ENCODE measurements at places on chromosomes 4 and X. TPM values are rescaled to one million over a fixed set of nuclear protein-coding genes. Genes with fewer than 3 reads are reported as not detected.

The FATE1 gene
- polyA plus RNA-seq, result 0.27 TPM

The SAT1 gene
- polyA plus RNA-seq, result 23.4 TPM

The MAGEB17 gene
- polyA plus RNA-seq, result 0.53 TPM

The SNX25 gene
- 4.6 TPM for polyA plus RNA-seq

GRCh38 chr4:24164054-24164693 is 274.3 kb upstream of the PPARGC1A start:
- no peak for DNase-seq

GRCh38 chr4:186297013-186297645 is 31.1 kb downstream of the F11 start:
- no peak for DNase-seq

DNA sequence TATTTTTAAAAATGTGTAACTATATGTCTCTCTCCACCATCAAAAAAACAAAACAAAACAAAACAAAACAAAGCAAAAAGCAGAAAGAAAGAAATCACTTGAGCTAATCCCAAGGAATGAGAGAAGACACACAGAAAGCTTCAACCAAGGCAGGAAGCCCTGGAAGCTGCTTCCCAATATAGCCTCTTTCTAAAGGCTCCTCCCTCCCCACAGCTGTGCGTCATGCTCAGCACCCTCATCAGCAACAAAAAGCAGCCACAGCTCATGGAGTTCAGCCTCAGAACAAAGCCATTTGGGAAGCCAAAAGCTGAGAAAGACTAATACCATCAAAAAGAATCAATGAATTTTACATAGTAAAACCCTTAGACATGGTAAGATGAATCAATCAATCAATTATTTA is 501.6 kb upstream of the SMIM31 start:
- peak; percentile 36 for DNase-seq

DNA sequence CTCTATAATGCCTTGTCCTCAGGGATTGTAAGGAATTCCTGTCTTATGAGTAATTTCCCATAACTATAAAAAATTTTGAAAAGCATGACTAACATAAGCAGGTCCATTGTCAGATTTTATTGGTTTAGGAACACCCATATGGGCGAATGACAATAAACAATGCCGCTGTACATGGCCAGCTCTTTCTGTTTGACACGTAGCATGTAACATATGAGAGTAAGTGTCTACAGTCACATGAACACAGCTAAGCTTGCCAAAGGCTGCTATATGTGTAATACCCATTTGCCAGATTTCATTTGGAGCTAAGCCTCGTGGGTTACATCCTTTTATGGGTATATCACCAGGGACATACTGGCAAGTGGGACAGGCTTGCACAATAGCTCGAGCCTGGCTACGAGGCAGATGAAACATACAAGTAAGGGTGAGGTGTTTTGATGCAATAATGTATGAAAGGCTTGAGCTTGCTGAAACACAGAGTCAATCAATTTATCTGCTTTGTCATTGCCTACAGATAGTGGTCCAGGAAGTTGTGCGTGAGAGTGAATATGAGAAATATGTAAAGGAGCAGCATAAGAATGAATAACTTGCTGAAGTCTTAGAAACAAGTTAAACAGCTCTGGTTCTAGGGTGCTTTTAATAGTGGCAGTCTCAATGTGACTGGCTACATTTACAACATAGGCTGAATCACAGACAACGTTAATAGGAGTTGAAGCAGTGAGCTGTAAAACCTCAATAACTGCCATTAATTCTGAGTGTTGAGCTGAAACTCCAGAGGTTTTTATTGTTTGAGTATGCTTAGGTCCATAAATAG is 67.4 kb upstream of the UGT2B10 start:
- no peak for DNase-seq

GRCh38 chr4:174358829-174359228 is 75.1 kb downstream of the CEP44 start:
- DNase-seq, result no peak

DNA sequence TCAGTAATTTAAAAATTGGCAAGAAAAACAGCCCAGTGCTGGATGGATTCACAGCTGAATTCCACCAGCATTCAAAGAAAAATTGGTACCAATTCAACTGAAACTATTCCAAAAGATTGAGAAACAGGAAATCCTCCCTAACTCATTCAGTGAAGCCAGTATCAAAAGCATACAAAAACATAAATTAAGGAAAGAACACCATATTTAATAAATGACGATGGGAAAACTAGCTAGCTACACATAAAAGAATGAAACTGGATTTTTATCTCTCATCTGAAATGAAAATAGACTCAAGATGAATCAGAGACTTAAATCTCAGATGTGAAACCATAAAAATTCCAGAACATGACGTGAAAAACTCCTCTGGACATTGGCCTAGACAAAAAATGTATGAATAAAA is 516.8 kb upstream of the SPANXN1 start:
- no peak for DNase-seq

DNA sequence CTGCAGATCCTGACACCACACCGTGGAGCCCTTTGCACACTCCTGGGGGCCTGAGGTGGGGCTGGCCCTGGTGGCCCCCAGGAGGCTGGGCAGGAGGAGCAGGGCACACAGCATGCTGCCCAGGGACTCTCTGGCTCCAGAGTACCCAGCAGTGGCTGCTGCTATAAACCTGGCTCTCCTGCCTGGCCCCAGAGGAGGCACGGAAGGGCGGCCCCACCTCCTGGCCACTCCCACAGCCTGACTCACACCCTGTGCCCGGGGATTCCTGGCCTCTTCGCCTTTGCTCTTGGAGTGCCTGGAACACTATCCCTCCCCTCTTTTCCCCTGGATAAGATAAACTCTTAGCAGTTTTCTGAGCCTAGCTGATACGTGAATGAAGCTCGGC is at the start of gene PSAPL1:
TSS of gene PSAPL1 (minus strand) at position 165 of the 385 bp plus-strand sequence. CDS start at position 114, 51 bp downstream.
- DNase-seq, result no peak
